ENCODE measurements at places on chromosomes 16 and 17.

DNA sequence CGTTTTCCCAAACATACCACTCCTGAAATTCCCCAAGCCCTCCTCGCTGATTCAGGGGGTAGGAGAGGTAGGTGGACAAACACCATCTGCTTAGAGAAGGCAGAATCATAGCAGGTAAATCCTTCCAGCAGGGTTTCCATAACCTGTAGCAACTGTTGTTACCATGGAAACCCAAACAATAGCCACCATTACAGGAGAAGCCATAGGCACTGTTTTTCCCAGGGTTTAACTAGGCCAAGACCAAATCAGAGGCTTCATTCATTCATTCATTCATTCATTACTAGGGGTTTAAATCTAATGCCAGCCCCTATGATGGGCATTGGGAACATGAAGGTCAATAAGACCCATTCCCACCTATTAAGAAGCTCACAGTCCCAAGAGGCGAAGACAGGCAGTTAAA lies 25.5 kb upstream of the CIITA start:
- no peak for DNase-seq

GRCh38 chr16:60510941-60511340 lies 1525.3 kb downstream of the CDH8 start:
- no peak for DNase-seq

GRCh38 chr16:8720080-8720966 lies 45.9 kb downstream of the ABAT start:
- no peak for DNase-seq

GRCh38 chr16:83389751-83390150 lies 418.0 kb upstream of the HSBP1 start:
- no peak for DNase-seq

DNA sequence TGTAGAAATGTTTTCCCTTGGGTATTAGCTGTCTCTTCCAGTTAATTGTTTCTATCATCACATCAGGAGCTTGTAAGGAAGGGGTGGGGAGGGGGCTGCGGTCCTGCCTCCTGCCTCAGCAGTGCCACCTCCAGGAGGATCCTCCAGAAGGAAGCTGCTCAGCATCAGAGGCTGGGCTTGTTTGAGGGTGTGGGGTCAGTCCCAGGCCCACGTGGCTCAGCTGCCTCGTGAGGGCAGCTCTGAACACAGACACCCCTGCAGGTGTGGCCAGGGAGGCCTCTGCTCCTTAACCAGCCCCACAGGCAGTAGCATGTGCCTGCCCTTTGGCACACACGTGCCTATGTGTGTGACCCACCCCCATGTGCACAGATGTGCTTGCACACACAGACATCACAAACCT lies 46.3 kb downstream of the MRM1 start:
- DNase-seq, result no peak

GRCh38 chr16:84266451-84266850 lies 26.6 kb upstream of the KCNG4 start:
- no peak for DNase-seq

- peak; percentile 47 for DNase-seq
Observed at GRCh38 chr16:4116325-4117249, at the start of gene ADCY9. TSS of gene ADCY9 (minus strand) at chr16:4116442. CDS start at chr16:4115442, 1,000 bp downstream.

DNA sequence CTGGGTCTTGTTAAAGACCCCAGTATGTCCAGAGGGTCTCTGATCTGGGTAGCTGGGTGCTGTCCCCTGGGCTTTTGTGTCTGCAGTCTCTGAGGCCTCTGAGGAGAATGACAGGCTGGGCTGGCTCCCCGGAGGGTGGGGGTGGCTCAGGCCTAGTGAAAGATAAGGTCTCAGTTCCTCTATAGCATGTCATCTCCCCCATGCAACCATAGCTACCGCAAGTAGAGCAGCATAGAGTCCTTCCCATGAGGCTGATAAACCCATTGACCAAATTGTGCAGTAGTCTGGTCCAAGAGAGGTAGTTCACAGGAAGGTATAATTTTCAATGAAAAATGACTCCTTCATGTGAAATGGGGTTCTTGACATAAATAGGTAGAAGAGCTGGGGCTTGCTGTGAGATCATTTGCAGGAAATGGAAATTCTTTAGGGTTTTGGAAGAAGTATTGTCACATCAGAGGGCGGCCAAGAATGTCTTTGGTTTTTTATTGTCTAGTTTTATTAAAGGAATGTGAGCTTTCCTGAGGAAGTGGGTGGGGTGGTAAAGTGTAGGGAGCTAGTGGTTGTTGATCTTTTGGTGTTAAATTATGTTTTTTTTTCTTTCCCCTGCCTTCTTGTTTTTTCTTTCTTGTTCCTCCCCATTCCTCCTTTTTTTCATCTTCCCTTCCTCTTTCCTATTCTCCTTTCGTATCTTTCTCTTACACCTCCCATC lies 21.0 kb downstream of the SLC7A6OS start:
- peak; percentile 48 for DNase-seq

DNA sequence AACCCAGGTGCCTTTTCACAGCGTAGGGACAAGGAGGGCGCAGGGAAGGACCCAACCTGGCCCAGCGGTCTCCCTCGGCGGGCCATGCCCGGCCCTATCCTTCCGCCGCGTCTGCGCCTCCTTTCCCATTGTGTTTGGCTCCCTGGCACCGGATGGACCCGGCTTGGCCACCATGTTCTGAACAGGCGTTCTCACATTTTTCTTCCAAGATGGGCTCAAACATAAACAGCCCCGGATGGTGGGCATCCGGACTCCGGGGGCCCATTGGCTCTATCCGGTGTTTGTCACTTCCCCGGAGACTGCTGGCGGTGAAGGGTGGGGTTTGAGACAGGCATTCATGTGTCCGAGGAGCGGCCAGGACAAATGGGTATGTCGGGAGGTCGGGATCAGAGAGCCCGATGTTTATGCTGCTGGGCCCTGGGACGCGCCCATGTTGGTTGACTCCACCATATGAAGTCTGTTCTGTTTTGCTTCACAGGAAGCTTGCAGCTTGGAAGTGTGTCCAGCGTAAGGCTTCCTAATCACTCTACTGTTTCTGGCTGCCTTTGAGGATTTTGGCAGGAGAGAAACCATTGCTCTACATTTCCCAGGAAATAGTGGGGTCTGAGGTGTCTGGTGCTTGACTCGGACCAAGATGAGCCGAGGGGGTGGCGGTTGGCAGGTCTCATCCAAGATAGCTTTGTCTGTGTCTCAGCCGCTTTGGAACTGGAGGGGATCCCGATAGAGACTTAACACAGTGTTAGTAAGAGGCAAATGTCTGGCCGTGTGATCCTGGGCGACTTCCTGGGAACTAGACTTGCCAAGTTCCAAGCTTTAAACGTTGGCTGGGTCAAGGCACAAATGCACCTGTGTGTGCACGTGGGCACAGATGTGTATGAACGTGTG lies 188.3 kb downstream of the IRF8 start:
- DNase-seq, result no peak

DNA sequence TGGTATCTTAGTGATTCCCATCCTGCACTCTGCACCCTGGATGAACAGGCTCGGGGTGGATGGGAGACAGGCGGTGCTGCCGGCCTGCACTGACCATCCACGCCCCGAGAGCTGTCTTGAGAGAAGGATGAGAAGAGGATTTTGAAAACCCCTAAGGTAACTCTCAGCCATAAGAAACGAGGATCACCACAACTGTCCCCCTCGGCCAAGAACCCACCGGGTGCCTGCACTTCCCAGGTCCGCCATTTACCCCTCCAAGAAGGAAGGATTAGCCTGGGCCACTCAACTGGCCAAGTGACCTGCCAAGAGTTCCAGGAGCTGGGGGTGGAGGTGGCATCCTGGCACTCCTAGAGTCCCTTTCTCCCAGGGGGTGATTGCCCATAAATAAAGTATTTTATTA lies 302.4 kb upstream of the TNRC6C start:
- no peak for DNase-seq

DNA sequence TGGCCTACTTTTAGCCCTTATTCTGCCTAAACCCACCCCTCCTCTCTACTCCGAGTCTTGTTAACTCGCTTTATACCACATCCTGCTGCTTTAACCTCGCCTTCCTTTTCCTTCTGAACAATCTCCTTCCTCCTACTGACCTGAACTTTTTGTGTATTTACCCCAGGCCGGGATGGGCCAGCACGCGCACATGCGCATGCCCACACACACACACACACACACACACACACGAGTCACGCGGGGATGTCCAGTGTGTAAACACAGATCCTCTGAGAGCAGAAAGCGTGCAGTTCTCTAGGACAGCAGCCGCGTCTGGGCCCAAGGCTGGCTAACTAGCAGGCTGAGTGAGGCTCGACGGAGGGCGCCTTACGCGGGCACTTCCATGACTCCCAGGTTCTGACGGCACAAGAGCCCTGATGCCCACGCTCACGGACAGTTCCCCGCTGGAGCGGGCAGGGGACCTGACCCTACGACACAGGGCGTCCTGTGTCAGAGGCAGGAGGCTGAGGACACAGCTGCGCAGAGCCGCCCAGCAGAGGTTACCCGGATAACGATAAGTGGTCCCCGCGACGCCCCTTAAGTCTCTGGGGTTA lies 610 bp downstream of the PIK3R5 start:
- no peak for DNase-seq

- no peak for DNase-seq
Observed at GRCh38 chr17:17370711-17371110, 67.5 kb downstream of the NT5M start.

DNA sequence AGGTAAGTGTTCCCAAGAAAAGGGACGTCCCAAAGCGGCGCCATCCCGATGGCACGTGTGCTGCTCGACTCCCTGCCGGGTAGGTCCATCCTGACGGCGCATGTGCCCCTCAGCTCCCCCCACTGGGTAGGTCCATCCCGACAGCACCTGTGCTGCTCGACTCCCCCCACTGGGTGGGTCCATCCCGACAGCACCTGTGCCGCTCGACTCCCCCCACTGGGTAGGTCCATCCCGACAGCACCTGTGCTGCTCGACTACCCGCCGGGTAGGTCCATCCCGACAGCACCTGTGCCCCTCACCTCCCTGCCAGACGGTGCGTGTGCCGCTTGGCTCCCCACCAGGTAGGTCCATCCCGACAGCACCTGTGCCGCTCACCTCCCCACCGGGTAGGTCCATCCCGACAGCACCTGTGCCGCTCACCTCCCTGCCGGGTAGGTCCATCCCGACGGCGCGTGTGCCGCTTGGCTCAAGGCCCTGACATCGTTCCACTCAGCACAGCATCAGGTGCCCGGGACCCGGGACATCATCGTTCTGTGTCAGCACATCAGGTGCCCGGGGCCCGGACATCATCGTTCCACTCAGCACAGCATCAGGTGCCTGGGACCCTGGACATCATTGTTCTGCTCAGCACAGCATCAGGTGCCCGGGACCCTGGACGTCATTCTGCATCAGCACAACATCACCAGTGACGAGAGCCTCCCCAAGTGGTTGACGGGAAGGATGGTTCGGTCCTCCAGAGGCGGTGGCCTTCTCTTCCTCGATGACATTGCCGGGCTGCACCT lies 5.7 kb upstream of the FN3K start:
- no peak for DNase-seq

DNA sequence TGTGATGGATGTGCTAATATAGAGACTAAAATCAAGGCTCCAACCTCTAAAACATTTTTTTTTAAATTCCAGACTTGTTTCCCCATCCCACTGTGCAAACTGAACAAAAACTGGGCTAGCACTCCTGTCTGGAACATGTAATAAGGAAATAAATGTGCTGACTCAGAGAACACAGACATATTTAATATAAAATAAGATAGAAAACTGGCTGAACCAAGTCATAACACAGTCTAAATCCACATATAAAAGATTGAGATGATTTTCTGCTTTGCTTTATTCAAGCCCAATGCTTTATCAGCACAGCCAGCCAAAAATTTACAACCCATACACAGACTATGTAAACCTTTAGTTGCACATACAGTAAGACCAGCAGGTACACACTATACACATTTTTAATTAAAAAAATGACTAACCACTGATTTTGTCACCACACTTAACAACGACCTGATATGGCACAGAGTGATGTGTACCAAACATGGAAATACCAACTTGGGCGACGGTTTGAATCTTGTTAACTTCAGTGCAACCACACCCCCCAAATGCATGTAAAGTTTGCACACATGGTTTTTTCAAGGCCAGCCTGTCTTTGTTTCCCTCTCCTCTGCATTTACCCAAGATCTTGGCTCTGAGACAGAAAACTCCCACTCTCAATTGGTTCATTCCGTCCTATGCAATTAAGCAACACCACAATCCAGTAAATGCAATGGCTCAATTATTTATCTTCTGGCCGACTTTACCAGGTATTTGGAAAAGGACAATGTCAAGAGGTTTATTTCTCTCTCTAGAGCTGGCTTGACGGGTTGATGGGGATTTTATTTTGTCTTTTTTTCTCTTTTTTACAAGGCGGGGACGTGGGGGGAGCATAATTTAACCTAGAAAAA lies 1.2 kb downstream of the STAT3 start:
- no peak for DNase-seq

DNA sequence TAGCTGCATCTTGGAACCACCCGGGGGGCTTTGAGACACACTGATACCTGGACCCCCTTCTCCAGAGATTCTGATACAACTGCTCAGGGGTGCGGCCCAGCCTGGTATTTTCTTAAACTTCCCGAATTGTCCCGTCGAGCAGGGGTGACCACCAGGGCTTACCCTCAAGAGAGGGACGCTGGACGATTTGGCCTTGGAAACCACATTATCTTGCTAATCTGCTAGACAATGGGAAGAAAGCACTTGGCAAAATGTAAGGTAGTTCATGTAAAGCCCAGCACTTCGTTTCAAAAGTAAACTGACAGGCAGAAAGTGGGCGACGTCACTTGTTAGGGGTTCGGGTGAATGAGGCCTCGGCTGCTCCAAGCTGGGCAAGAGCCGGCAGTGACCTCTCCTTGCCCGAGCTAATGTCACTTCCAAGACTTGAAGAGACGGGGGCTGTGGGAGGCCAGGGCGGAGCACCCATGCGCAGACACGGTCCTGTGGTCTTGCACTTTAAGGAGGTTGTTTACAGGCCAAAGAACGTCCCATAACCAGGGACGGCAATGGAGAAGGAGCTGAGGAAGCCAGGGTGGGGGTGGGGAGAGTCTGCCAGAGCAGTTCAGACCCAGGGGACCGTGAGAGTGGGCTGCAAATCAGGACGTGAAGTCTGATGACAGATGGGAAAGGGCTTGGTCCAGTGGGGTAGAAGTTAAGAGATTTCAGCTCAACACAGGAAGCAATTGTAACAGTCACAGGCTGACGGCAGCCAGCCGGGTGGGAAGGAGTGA lies 152.7 kb upstream of the GSE1 start:
- no peak for DNase-seq

Measured in stimulated activated CD4-positive, alpha-beta T cell treated with anti-CD3 and anti-CD28 coated beads, TNF-alpha, amount 100 ng/mL, for 48 hours (primary cell).